ENCODE measurements at places on chromosomes 6 and 20. TPM values are rescaled to one million over a fixed set of nuclear protein-coding genes. Genes with fewer than 3 reads are reported as not detected.

The SNTA1 gene
- 28.9 TPM for total RNA-seq

The PNPLA1 gene
- not detected for total RNA-seq

The BANF2 gene
- total RNA-seq = not detected

The HAO1 gene
- total RNA-seq = not detected

The HDGFL1 gene
- total RNA-seq = not detected

The FHL5 gene
- not detected for total RNA-seq

DNA sequence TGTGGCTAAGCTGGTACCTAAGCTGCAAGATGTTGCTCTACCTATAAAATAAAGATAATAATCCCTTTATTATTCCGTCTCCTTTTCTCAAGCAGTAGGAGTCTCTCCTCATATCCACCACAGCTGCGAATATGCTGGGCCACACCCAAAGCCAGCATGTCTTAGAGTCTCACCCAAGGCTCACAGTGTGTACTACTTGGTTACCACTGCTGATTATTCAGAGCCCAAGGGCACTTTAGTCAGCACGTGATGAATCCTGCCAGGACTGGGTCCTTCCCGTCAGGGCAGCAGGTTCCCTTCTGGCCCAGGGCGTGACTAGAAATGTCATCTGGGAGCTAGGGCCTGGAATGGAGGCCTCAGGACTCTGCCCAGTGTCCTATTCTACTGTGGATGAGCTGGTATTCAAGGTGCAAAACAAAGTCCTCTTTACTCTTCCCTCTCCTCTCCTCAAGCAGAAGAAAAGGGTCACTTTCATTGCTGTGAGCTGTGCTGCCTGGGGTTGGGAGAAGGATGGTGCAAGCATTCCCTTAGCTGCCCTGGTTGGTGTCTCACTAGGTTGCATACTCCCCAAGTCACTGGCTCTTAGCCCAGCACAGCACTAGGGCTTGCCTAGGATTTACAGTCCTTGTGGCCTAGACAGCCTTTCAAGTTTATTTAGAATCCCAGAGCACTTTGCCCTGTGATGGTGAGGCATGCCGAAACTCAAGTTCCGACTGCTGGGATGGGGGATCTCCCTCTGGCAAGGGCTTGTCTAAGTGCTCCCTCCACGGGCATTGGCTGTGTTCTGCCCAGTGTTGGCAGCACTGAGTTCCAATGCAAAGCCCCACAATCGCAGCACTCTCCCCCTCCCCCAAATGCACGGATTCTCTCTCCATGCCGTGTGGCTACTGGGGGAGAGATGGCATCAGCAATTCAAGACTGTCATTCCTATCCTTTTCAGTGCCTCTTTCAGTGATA, 320.2 kb downstream of the BTBD9 start:
- DNase-seq = no peak

GRCh38 chr20:61588411-61589385, 336.6 kb downstream of the CDH4 start:
- no peak for DNase-seq

DNA sequence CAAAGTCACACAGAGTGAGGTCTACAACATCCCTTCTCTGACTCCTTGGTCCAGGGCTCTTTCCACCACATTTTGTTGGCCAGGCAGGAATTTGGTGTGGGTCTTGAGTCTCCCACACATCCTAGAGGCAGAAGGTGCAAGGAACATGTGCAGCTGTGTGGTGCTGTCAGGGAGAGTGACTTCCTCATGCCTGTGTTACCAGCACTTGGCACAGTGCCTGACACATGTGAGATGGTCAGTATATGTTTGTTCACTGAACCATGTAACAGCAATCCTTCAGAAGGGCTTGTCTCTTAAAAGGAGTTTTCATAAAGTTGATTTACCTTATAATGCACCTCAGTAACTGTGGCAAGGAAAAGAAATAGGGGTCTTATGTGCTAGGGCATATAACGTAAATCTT, 168.5 kb downstream of the CDC5L start:
- DNase-seq = no peak

- DNase-seq = no peak
Measured at GRCh38 chr6:100210137-100211117, 216.4 kb upstream of the MCHR2 start.

GRCh38 chr6:81772741-81773140, 20.3 kb upstream of the TENT5A start:
- no peak for DNase-seq

- no peak for DNase-seq
Measured at GRCh38 chr6:146550911-146551310, 7.3 kb downstream of the RAB32 start.

- DNase-seq = no peak
Measured at GRCh38 chr20:10644458-10645204, 29.2 kb downstream of the JAG1 start.

- DNase-seq = no peak
Measured at GRCh38 chr6:15453186-15453585, 207.3 kb downstream of the JARID2 start.
